CD8-positive, alpha-beta memory T cell (primary cell): ENCODE measurements at places on chromosomes 13 and 19. TPM values are rescaled to one million over a fixed set of nuclear protein-coding genes. Genes with fewer than 3 reads are reported as not detected.

PALM3 gene
- not detected for total RNA-seq

ACTMAP gene
- total RNA-seq: 10.3 TPM

ZNF486 gene
- 10.5 TPM for total RNA-seq

MAP1S gene
- 72.3 TPM for total RNA-seq

C19orf33 gene
- total RNA-seq: not detected

CNMD gene
- not detected for total RNA-seq

GRCh38 chr13:114147803-114148520, 15.5 kb upstream of the RASA3 start:
- DNase-seq: no peak
- H3K4me1 ChIP-seq: peaks cover 96% of the 10 kb centered on the region
- H3K36me3 ChIP-seq: no peaks in the 10 kb centered on the region

GRCh38 chr13:86960876-86961275, 710.3 kb upstream of the SLITRK5 start:
- H3K4me1 ChIP-seq: no peaks in the 10 kb centered on the region
- no peaks in the 10 kb centered on the region for H3K27me3 ChIP-seq
- no peak overlapping the region for H3K27ac ChIP-seq
- DNase-seq: no peak
- no peaks in the 10 kb centered on the region for H3K36me3 ChIP-seq

DNA sequence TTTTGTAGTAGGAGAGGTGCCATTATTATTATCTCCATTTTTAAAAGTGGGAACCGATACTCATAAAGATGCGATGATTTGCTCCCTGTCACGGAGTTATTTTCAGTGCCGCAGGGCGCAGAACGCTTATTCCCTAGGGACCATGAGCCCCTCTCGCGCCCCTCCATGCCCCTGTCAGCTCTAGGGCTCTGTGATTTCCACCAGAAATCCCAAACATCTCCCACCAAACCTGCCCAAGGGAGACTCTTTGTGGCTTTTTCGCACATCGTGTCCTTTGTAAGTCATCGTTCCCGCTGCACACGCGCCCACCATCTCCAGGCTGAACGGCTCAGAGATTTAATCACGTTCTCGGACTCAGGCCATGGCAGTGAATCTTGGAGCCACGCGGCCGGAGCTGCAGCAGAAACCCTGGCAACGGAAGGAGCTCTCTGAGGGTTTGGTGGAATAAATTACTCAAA, 105.1 kb downstream of the DNAJC15 start:
- H3K4me1 ChIP-seq: peaks cover 7% of the 10 kb centered on the region
- H3K36me3 ChIP-seq: no peaks in the 10 kb centered on the region
- no peak overlapping the region for H3K27ac ChIP-seq

- H3K4me3 ChIP-seq: no peak overlapping the region
- no peak for DNase-seq
- H3K27ac ChIP-seq: no peak overlapping the region
- peaks cover 9% of the 10 kb centered on the region for H3K4me1 ChIP-seq
- no peaks in the 10 kb centered on the region for H3K27me3 ChIP-seq
- no peaks in the 10 kb centered on the region for H3K36me3 ChIP-seq
These were observed 140.7 kb upstream of the KLF12 start for GRCh38 chr13:74274916-74275315.

DNA sequence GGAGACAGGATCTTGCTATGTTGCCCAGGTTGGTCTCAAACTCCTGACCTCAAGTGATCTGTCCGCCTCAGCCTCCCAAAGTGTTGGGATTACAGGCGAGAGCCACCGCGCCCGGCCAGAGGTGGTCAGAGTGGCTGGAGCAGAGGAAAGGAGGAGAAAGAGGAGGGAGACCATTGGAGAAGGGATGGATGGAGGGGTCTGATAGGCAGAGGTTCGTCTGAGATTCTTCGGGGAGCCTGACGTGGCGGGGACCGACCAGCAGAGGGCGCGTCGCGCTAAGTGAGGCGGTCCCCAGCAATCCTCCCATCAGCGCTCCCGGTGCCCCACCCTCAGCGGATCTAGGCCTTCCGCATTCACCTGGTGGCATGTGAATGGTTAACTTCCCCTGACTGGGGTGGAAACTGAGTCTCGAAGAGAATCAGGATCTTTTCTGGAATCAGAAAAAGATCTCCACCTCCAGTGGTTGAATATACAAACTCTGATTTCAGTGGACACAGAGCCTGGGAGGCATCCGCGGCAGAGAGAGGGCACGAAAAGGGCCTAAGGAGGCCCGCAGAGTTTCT, 8.8 kb downstream of the GTPBP3 start:
- no peak overlapping the region for H3K27ac ChIP-seq
- peak; percentile 62 for DNase-seq
- no peaks in the 10 kb centered on the region for H3K4me1 ChIP-seq

GRCh38 chr13:111295886-111296285, 24.6 kb upstream of the TEX29 start:
- H3K36me3 ChIP-seq: peaks cover 23% of the 10 kb centered on the region
- no peak overlapping the region for H3K27ac ChIP-seq
- no peaks in the 10 kb centered on the region for H3K27me3 ChIP-seq
- H3K4me1 ChIP-seq: no peaks in the 10 kb centered on the region

GRCh38 chr13:24672141-24673132, 7.8 kb upstream of the ATP12A start:
- H3K4me1 ChIP-seq: peaks cover 8% of the 10 kb centered on the region
- peaks cover 9% of the 10 kb centered on the region for H3K27me3 ChIP-seq
- no peak overlapping the region for H3K4me3 ChIP-seq
- DNase-seq: no peak
- H3K27ac ChIP-seq: no peak overlapping the region

DNA sequence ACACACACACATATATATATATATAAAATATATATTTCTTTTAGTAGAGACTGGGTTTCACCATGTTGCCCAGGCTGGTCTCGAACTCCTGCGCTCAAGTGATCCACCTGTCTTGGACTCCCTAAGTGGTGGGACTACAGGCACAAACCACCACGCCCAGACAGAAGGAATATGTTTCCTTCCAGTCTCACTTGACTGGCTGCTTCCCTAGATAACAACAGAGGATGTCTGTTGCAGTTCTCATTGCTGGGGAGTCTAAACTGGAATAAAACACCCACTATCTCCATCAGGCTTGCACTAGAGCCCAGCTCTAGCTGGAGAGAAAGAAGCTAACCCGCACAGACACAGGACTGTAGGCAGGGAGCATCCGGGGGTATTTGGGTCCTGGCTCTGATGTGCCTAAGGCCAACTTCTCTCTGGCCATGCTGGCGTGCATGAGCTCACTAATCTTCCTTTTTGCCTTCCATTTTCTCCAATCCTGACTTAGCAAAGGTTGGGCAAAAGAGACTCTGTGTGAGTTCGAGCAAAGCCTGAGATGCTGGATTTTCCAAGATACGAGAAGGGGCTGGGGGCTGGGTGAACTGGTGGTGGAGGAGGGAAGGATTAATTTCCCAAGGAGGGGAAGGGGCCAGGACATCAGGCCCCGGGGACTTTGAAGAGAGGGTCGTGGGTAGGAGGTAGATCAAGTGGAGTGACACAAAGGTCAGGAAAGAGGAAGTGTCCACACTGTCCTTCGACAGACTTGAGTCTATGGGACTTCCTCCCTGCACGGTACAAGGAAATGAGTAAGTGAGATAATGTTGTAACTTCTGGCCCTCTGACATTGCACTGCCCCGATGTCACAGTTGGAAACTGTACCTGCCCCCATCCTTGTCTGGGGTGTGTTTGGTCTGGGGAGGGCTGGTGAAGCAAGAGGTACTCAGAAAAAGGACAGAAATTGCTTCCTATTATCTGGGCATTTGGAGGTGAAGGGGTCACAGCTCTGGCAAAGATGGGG, 22.5 kb upstream of the ALOX5AP start:
- no peak for DNase-seq
- H3K4me3 ChIP-seq: no peak overlapping the region
- H3K27me3 ChIP-seq: no peaks in the 10 kb centered on the region
- H3K27ac ChIP-seq: no peak overlapping the region

DNA sequence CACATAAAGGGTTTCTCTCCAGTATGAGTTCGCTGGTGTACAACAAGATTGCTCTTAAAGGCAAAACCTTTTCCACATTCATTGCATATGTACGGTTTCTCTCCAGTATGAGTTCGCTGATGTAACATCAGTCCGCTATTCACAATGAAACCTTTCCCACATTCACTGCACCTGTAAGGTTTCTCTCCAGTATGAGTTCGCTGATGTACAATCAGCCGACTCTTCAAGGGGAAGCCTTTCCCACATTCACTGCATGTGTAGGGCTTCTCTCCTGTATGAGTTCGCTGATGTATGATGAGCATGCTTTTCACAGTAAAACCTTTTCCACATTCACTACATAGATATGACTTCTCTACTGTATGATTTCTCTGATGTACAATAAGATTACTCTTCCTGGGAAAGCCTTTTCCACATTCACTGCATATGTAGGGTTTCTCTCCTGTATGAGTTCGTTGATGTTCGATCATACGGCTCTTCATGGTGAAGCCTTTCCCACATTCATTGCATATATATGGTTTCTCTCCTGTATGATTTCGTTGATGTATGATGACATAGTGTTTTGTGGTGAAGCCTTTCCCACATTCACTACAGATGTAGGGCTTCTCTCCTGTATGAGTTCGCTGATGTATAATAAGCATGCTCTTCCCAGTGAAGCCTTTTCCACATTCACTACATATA, 6.0 kb upstream of the ZNF614 start:
- H3K4me1 ChIP-seq: no peaks in the 10 kb centered on the region
- no peak overlapping the region for H3K27ac ChIP-seq
- no peak for DNase-seq
- H3K27me3 ChIP-seq: no peaks in the 10 kb centered on the region

GRCh38 chr13:114204894-114205293, 25.8 kb downstream of the CFAP97D2 start:
- H3K36me3 ChIP-seq: no peaks in the 10 kb centered on the region
- no peaks in the 10 kb centered on the region for H3K27me3 ChIP-seq
- no peak for DNase-seq
- no peak overlapping the region for H3K27ac ChIP-seq

DNA sequence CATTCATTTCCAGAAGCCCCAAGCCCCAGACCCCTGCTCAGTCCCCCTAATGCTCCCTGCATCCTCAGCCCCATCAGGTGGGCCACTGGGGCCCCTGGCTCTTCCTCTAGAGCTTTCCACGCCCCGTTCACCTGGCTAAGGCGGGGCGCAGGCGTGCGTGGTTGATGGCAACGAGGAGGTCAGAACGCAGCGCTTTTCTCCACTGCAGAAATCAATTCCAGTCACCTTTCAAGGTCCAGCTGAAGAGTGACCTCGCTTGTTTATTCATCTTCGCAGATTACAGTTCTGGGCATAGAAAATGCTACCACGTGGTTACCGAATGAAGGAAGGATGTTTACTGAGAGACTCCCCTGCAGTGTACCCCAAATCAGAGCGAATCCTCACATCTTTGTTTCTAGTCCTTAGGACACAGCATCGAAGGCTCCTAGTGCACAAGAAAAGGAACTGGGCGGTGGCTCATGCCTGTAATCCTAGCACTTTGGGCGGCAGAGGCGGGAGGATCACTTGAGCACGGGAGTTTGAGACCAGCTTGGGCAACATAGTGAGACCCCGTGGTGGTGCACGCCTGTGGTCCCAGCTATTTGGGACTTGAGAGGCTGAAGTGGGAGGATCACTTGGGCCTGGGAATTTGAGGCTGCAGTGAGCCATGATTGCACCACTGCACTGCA, 828 bp upstream of the PBX4 start:
- H3K4me3 ChIP-seq: peak overlapping the region; percentile 50
- DNase-seq: no peak
- H3K36me3 ChIP-seq: peaks cover 7% of the 10 kb centered on the region

GRCh38 chr13:110562696-110563462, 1.4 kb upstream of the RAB20 start:
- no peaks in the 10 kb centered on the region for H3K36me3 ChIP-seq
- peak overlapping the region; percentile 6 for H3K27ac ChIP-seq
- peaks cover 9% of the 10 kb centered on the region for H3K4me1 ChIP-seq
- DNase-seq: no peak
- peak overlapping the region; percentile 74 for H3K4me3 ChIP-seq

- no peak for DNase-seq
- no peaks in the 10 kb centered on the region for H3K36me3 ChIP-seq
- H3K27me3 ChIP-seq: no peaks in the 10 kb centered on the region
- H3K4me3 ChIP-seq: no peak overlapping the region
- H3K27ac ChIP-seq: no peak overlapping the region
These were observed 102.7 kb downstream of the SLAIN1 start for GRCh38 chr13:77800219-77800618.

DNA sequence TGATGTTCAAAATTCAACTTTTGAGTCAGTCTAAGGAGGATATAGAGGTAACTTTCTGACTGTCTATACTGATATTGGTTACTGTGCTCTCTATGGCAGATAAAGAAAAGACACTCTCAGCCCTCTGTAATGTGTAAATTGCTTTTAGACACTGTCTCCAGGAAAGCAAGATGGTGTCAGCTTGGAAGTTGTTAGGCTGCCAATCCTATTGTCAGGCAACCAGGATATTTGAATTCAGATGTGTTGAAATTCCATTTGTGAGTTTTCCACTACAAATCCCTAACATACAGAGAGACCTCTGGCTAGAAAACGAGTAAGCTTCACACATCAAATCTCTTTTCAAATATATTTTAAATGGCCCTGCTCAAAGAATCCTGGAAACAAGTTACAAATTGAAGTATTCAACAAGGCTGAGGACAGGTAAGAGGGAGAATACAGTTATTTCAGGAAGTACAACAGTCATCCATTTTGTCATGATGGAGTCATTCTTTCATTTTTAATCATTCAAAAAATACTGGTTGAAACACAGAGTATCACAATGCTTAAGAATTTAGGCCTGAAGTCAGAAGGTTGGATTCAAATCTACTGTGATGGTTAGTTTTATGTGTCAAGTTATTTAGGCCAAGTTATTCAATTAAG, 312.0 kb downstream of the OLFM4 start:
- H3K27me3 ChIP-seq: no peaks in the 10 kb centered on the region
- no peaks in the 10 kb centered on the region for H3K4me1 ChIP-seq
- no peaks in the 10 kb centered on the region for H3K36me3 ChIP-seq
- no peak overlapping the region for H3K4me3 ChIP-seq

DNA sequence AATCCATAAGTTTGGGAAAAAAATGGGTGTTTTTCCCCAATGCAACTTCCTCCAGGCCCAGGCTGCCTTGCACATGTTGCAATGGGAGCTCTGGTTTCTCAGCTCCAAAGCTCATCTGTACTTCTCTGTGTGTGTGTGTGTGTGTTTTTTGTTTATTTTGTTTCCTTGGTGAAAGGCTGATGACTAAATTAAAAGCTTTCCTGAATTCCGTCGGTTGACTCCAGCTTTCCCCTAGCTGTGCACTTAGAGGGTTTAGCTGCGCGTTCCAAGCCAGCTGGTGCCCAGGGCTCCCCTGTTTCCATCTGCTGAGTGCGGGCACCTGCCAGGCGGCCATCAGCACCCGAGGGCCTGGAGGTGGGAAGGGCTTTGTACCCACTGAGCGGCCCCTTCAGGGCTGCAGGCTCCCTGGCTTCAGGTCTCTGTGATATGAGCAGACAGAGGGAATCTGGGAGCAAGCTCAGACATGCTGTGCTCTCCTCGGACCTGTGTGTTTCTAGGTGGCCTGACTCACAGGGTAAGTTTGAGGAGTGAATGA, 129.1 kb upstream of the SOX1 start:
- no peaks in the 10 kb centered on the region for H3K27me3 ChIP-seq
- no peak overlapping the region for H3K4me3 ChIP-seq
- no peak for DNase-seq
- H3K27ac ChIP-seq: no peak overlapping the region
